ENCODE measurements at places on chromosomes 4 and X.

GRCh38 chr4:14333616-14334015 is 668.7 kb upstream of the CPEB2 start:
- DNase-seq = no peak

GRCh38 chrX:46234775-46235174 is 310.4 kb downstream of the ZNF674 start:
- DNase-seq = no peak

GRCh38 chr4:20925176-20925575 is 224.9 kb downstream of the PACRGL start:
- no peak for DNase-seq

DNA sequence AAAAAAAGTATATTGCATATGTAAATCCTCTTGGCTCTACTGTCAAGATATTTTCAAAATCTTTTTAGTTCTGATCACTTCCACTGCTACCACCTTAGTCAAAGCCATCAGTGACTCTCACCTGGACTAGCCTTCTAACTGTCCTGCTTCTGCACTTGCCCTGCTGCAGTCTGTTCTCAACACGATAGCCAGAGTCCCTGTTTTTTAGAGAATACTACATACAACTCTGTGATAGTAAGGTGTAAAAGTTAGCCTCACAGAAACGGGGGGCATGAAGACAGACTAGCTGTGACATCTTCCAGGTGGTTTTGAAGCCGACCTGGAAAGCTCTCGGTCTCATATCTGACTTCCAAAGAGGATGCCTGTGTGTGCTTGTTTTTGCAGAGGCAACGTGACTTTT is 24.7 kb downstream of the EIF2S3 start:
- no peak for DNase-seq

- no peak for DNase-seq
Observed at GRCh38 chr4:78659264-78659663, 107.7 kb downstream of the ANXA3 start.

DNA sequence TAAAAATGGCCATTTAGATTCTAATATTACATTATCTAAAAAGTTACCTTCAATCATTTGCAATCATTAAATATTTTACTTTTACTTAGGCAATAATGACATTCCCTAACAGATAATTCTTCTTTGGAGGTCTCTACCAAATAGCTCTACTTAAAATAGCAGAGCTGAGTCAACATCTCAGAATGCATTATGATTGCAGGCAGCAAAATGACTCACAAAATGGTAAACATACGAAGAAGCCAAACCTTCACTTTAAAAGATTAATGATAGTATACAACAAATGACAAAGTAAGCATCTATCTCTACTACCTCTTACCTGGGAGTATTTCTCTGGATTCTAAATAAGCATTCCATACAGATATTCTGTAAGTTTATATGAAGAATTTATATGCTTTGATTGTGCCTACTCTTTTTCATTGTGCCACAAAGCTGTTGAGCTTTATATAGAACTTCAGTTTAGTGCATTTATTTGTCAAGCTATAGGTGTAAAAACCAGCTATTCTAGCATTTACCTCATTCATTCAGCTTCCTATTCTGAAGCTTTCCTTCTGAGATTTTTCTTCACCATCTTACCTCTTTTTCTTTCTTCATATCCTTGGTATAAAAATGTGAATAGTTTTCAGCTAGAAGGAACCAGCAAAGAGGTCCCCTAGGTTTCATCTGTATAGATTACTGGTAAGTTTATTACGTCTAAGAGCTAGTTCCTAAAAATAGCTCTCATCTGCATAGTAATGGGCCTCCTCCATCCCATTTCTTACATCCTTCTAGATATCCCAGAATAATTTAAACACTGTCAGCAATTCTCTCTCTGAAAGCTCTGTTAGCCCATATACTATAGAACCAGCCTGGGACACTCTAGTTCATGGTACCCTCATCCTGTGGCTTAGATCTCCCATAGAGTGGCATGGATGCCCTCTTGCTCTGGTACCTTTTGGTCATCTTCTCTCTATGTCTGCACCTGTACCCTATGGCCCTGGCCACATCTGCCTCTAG is 17.2 kb upstream of the SPCS3 start:
- no peak for DNase-seq

DNA sequence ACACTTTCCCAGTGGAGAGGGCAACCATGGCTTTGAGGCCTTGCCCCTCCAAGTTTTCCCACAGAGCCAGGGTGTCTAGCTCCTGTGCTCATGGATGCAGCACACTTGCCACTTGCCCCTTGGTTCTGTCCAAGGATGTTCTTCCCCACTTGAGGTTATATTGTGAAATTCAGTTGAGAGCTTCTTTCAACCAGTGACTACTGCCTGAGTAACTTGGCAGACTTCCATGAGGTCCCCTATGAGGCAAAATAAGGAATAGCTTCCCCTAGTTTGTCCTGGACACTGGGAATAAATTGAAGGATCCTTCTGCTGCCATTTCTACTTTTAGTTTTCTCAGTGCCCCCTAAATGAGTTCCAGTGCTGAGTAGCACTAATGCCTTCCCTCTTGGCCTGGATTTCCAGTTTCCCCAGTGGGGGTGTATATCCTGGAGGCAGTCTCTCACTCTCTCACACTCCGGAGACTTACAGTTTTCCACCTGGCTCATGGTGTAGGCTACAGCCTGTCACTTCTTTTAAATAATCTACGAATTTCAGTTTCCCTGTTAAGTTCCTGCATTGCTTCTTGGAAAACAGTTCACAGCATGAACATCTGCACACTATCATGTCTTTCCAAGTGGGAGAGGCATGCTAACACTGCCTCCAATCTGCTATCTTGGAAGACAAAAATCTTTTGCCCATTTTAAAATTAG is 36.4 kb upstream of the ADH4 start:
- no peak for DNase-seq

GRCh38 chr4:40307627-40308497 is 27.3 kb upstream of the CHRNA9 start:
- no peak for DNase-seq

DNA sequence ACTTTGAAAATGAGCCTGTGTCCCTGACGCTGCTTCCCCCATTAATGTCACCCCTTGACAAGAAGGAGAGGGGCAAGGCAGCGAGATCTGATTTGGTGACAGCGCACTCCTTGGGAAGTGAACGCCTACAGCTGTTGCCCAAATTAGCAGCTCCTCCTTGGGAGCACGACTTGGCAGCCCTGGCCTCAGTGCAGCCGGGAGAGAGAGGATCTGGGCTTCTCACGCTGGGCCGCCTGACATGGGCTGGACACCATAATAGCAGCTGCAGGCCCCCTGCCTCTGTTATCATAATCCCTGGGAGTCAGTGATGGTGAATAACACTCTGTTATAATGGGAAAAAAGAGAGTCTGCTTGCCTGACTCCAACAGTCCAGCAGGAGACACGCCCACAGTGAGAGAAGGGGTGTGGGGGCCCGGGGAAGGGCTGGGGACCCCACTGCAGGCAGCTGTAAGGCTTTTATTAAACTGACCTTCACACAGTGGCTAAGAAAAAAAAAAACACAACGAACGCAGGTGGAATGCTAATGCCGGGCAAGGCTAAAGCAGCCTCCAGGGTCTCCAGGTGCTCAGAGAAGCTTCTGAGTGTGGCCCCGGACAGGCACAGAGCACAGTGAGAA is 73.3 kb downstream of the PSAPL1 start:
- no peak for DNase-seq

DNA sequence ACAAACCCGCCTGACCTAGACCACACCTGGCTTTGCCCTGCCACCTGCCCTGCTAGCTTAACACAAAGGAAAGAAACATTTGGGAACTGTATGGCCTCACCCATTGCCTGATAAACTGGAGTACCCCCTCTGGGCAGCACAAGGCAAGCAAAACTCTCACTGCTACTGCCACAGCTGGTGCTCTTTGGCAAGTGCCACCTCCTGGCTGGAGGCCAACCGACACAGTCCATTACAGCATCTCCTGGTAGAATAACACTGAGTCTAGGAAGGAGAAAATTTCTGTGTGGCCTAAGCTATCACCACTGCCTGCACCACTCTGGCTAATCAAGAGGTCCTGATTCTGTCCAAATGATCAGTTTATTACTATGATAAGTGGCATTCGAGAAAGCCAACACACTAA is 18.9 kb upstream of the SPANXN3 start:
- DNase-seq = no peak

- no peak for DNase-seq
Observed at GRCh38 chrX:85611926-85612325, 232.5 kb upstream of the POF1B start.

DNA sequence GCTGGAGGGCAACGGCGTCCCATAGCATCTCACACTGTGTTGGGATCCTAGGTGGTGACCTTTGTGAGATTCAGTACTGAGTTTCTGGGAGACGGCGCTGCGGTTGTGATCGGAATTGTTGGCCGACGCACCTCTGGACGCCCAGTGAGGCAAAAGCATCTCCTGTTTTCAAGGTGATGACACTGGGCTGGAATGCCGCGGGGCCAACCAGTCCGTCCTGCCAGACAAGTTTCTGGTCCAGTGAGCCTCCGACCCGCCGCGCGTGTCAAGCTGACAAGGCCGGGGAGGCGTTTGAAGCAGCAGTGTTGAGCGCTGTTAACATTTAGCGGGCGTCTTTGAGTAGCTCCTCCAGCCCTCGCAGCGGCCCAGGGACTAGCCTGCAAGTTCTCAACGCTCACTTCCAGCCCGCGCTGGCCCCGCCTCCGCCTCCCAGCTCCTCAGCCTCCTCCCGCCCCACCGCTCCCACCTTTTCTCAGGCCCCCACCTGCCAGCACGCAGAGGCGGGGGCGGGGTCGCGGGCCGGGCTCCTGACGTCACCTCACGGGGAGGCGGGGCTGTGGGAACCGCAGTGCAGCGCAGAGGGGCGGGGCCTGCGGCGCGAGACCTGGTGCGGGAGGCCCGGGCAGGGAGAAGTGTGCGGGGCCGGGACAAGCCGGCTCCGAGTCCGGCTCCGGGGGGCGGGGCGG is 482 bp upstream of the CDS1 start:
- DNase-seq = peak; percentile 90

DNA sequence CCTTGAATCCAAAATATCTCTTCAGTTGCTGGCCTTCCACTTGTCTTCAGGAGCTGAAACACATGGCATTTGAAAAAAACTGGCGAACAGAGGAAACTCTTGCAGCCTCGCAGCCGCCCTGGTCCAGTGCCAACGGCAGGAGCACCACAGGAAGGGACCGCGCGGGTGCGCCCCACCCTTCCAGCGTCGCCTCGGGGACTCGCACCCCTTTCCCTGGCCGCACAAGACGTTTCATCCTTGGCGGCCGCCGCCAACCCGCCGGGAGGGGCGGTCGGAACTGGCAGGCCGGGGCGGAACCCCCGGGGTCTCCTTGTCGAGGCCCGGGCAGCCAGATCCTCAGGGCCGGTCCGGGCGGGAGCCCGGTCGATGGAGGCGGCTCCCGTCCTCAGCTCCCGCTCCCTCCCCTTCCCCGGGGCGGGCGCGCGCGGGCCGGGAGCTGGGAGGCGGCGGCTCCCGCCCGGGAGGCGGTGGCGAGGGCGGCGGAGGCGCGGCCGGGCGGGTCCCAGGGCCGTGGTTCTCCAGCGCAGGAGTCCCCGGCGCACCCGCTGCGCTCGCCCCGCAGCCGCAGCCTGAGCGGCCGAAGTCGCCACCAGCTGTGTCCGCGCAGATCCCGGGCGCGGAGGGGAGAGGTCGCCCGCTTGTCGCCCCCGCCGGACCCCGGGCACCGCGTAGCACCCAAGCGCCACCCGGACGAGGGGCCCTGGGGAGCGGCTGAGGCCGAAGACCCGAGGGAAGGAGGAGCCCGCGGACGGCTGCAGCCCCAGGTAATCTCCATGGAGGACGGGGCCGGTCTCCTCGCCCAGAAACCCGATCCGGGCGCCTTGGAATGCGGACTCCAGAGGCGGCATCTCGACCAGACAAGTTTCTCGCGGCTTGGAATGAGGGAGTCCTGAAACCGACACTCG is 886 bp upstream of the NDST3 start:
- peak; percentile 32 for DNase-seq

- peak; percentile 37 for DNase-seq
Observed at GRCh38 chr4:17447675-17448298, 64.1 kb downstream of the QDPR start.

DNA sequence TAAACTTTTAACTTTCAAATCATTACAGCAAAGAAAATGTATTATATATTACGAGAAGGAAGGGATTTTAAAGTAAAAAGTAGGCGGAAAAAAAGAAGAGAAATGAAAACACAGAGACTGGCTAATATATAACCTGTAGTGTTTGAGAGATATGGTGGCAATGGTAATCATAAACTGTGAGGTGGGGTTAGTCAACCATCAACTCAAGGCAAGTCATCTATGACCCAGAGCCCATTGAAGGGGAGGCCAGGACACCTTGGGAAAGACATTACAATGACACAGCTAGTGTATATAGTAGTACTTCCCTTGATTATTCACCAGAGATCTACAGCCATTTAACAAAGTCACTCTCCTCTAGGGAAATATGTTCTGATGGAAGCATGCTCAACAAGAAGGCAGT is 423.9 kb upstream of the PITX2 start:
- no peak for DNase-seq

DNA sequence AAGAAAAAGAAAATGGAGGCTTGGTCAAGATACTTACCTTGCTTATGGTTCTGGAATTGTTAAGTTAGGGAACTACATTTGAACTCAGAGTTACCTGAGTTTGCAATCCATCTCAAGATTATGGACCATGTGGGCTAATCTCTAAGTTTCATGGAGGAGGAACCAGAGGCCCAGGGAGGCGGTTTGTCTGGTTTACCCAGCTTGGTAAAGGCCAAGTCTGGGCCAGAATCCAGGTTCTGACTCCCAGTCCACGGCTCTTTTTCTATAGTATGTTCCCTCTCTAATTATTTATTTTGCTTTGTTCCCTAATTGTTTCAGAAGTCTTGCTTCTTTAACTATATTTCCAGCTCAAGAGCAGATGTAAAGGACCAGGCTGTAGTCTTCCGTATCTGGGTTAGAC is 168.1 kb downstream of the FRAS1 start:
- DNase-seq = no peak

GRCh38 chrX:38661103-38661441 is 99.7 kb downstream of the TSPAN7 start:
- no peak for DNase-seq

DNA sequence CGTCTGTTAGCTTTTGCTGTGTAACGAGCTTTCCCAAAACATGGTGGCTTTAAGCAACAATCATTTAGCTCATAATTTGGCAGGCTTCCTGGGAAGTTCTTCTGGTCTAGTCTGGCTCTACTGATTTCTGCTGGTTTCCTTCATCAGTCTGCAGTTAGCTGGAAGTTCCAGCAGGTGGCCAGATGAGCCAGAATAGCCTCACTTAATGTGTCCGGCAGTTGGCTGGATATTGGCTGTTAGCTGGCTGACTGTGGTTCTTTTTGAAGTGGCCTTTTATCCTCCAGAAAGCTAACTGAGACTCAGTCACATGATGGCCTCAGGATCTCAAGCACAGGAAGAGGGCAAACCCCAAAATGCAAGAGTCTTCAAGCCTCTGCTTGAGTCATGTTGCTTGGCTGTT is 34.9 kb downstream of the FTHL17 start:
- DNase-seq = peak; percentile 42
